ENCODE measurements at places on chromosomes 11 and 22.

GRCh38 chr11:5712507-5712906 is 22.9 kb downstream of the TRIM22 start:
- no peak for DNase-seq

GRCh38 chr11:68710409-68710808 is 26.1 kb downstream of the GAL start:
- no peak for DNase-seq

- DNase-seq: no peak
These were observed 47.5 kb upstream of the ME3 start for GRCh38 chr11:86719781-86720463.

DNA sequence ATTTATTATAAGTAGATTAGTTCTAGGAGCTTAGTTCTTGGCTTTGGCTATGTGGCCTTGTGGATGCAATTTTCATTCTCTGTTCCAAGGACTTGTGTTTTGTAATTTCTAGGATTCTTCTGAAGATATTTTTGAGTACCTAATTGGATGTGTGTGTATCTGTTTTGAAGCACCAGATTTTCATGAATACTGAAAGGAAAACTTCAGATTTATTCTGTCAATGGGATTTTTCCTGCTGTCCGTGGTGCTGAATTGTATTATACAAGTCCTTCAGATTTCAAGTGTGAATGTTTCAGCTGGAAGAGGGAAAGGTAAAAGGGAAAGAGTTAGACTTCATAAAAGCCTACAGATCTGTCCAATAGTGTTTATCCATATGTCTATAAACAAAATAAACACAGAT is 18.2 kb upstream of the SYN3 start:
- peak; percentile 26 for DNase-seq

Data from Caco-2 (cell line).